ENCODE measurements at places on chromosomes 7 and 10.

- no peak for DNase-seq
These were observed 11.7 kb upstream of the EDRF1 start for GRCh38 chr10:125707541-125708468.

DNA sequence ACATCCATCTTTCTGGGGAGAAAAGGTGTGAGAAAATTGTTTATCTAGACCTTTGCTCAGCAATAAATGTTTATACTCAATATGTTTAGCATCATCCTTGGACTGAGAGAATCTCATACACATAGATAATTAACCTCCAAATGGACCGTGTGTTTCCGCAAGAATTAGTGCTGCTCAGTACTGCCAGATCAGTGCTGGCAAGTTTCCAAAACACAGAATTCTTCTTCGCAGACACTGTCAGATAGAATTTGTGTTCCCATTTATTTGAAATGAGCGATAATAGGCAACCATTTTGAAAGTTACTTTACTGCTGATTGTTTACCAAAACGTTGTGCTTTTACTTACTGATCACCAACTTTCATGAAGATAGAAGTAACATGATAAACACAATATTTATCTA lies 33.7 kb downstream of the STAMBPL1 start:
- no peak for DNase-seq

GRCh38 chr10:132371641-132372081 lies 25.3 kb upstream of the PWWP2B start:
- DNase-seq: no peak

DNA sequence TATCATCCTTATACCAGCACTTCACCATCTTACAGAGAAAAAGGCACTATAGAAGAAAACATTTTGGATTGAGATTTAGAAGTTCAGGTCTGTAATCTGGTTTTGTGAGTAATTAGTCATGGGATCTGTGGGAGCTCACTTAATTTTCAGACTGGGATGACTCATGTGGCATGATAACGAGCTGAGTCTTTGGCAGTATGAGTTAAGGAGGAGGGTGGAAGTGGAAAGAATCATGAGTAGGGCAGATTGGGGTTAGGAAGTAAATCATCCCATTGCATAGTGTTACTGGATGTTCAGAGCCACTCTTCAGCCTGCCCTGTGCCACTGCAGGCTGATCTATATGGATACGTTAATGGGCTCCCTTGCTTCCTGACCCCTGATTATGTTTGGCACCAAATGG lies 64.9 kb downstream of the ZNF92 start:
- no peak for DNase-seq

GRCh38 chr7:29825775-29826529 lies 19.6 kb downstream of the WIPF3 start:
- DNase-seq: no peak

GRCh38 chr7:101740981-101741725 lies 76.3 kb upstream of the CUX1 start:
- no peak for DNase-seq

DNA sequence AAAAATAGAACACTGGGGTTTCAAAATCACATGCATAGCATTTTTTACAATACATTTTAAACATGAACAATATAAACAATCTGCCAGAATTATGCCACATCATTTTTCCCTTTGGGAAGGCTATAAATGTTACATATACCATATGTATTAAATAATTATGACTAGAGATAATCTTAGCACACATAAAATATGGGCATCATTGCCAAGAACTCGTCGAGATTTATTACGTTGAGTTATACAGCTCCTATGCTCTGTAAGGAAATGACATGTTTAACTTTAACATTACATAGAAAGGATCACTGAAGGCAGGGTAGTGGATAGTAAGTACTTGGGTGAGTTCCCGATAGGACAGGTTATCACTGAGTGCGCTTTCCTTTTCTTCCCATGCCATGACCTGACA lies 267.8 kb downstream of the PARD3 start:
- no peak for DNase-seq

- DNase-seq: no peak
These were observed 122.6 kb downstream of the DOCK1 start for GRCh38 chr10:127027786-127028185.

DNA sequence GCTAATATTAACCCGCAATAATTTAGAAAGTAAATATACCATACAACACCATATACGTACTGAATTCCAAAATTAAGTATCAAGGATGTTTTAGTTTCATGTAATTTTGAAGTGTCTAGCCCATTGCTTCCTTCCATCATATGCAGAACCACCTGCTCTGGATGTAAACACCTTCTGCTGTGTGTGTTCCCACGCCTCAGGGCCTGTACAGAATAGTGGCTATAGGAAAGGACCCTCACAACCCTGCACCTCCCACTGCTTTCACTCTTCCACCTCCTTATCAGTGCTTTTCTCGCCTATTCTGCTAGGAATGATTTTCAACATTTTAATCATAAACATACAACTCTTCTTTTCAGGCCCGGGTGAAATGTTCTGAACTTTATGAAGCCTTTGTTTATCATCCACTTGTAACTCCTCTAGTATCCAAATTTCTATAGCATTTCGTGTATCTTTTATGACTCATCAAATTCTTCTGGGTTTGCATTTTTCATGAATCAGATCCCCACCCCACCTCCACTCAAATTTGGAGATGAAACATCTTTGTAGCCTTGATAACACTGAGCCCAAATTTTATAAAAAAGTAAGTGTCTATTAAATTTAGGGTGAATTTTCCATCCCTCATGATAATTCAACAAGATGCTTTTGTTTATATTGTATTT lies 1106.8 kb upstream of the C7orf33 start:
- DNase-seq: no peak

DNA sequence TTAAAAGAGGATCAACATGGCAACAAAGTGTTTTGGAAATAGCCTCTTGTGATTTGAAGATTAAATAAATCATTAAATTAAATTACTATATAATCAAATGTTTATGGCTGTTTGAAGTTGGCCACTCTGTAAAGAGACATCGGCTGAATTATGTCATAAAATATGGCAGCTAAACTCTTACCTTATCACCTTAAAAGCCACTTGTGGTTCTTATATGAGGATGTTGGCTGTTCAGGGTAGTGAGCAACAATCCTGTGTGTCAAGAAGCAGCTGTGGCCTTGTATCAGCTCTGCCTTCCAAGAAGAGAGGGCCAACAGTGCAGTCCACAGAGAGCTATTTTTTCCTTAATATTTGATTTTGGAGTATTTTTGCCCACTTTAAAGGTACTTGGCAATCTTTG lies 113.4 kb upstream of the CDK6 start:
- DNase-seq: no peak

GRCh38 chr10:125816548-125816947 lies 6.5 kb downstream of the UROS start:
- DNase-seq: no peak

DNA sequence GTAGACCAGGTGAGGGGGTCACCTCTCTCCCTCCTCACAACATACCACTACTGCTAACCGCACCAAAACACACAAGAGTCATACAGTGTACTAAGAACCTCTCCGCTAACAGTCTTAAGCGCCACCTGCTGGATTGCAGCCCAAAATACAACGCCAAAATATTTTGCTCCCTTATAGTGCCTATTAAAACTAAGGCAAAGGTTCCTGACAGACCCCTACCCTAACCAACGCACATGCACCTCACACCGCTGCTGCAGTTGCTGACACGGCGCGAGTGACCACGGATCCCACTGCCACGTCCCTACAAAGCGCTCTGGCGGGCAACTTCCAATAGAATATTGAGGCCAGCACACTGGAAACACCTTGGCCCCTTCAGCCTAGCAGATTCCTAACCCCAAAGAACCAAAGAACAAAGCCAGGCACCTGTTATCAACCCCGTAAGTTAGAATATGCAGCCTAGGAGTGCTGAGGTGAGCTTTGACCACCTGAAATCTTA lies 563.6 kb upstream of the SEMA3D start:
- no peak for DNase-seq

DNA sequence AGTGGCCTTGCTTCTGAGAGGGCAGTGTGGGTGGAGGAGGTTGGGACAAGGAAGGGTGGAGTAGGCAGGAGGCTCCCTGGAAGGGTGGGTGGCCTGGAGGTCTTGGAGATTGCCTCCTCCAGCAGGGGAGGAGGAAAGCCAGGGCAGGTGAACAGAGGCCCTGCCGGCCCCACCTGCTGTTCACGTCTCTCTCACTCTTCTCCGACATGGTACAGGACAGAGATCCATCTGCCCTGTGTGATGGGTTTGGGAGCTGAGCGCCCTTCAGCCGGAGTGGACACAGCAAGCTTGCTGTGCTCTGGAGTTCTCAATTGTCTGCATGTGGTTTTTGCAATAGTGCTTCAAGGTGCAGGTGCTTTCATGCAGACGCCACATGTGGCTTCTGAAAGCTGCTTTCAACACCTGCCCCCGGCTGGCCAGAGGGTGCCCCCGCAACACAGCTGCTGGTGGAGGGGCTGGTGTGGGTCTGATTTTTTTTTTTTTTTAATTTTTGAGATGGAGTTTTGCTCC lies 82.8 kb upstream of the GNA12 start:
- DNase-seq: no peak

DNA sequence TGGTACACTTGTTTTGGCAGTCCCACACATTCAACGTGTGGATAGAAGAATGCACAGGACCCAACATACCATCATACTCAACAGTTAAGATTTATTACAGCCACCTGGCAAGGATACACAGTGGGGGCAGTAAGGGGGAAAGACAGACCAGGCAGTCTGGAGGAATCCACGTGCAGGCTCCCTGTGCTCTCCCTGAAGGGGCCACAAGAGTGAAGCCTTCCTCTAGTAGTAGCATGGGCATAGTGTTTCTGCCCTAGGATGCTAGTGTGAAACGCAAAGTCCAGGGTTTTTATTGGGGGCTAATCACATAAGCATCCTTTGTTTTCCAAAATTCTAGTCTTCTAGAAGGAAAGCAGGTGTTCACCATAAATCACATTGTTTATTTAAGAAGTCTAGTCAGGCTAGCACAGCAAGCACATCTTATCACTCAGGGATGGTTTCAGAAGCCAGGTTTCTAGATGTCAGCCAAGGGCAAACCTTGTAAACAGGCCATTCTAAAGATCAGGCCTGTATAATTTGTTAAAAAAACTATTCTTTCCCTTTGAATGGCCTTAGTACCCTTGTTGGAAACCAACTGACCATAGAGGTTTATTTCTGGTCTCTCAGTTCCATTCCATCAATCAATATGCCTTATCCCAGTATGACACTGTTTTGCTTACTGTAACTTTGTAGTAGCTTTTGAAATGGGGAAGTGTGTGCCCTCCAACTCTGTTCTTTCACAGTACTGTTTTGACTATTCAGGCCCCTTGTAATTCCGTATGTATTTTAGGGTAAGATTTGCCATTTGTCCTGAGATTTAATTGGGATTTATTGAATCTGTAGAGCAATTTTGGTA lies 12.4 kb upstream of the TFAM start:
- DNase-seq: no peak

- no peak for DNase-seq
These were observed 682.7 kb upstream of the FZD8 start for GRCh38 chr10:36324831-36325230.

DNA sequence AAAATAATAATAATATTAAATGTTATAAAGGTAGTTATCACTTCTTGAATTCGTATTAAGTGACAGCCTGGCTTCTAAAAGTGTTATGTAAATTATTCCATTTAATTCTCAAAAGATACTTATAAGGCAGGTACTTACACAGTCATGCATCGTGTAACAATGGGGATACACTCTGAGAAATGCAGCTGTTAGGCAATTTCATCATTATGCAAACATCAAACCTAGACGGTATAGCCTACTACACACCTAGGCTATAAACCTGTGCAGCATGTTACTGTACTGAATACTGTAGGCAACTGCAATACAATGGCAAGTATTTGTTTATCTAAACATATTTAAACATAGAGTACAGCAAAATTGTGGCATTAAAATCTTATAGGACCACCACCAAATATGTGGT lies 1.5 kb downstream of the IFIT1 start:
- DNase-seq: no peak

DNA sequence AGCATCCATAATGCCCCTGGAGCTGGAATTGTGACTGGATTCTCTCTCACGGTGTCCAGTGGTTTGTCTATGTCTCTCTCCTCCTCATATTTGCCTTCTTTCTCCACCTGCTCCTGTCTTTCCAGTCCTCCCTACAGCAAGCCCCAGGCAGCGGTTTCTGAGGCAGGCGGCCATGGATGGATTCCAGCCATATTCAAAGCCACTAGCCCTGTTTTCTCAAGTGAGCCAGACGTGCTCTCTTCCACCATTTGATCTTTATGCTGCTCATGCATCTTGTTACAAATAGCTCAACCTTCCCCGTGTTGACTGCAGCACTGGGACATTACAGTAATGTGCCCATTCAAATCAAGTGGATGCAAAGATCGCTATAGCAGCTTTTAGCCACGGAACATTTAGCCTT lies 387.2 kb upstream of the PODXL start:
- DNase-seq: no peak

DNA sequence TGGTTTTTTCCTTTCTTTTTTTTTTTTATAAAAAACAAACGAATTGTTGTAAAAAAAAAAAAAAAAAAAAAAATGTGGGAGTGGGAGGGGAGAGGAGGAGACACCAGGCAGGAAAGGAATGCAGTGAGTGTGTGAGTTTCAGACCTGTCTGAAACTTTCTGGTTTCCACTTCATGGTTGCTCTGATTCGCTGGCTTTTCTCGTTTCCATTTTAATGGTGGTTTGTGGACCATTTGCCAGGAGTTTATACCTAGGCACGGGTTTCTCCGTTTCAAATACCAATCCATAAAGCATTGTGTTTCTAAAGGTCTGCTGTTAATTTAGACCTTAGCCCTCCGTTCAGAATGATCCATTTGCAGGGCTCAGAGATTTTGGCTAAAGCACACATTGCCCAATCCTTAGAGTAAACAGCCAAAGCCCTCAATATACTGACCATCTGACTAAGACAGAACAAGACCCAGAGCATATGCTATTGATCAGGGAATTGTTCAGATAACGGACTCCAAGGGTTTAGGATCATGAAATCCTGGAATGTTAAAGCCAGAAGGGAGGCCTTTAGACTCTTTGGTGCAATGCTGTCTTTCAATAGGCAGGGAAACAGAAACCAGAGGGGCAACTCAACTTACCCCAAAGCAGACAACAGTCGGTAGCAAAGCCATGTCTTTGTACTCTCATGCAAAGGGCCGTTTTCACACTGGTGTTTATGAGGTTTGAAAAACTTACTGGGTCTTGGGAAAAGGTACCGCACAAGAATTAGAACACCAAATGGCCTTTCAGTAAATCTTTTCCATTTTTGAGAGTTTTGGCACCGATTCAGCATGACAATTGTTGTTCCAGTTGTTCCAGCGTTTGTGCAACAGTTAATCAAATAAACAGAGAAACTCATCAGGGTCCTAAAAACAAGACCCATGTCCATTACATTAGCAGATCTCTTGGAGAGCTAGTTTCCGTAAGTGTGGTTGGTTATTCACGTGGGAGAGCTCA lies 94.3 kb upstream of the AGBL3 start:
- no peak for DNase-seq

- no peak for DNase-seq
These were observed 237.0 kb upstream of the SEMA3C start for GRCh38 chr7:81155654-81156373.

DNA sequence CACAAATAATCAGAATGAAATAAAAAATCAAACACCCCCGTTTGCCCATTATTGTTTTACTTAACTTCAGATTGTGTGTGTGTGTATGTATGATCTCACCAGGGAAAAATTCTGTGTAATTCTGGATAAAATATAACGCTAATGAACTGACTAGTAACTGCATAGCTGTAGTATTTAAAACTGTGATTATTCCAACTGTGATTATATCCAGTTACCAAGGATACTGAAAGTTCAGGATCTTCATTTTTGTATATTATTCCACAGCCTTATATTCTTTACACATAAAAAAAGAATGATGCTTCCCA lies 2.9 kb downstream of the TWIST1 start:
- DNase-seq: no peak

GRCh38 chr7:29331163-29331562 lies 136.6 kb downstream of the CHN2 start:
- no peak for DNase-seq

- no peak for DNase-seq
These were observed 55.9 kb downstream of the ETV1 start for GRCh38 chr7:13933536-13933935.

Measured in NCI-H1436 treated with DMSO at 0.1 percent for 48 hours (cell line).